ENCODE measurements at places on chromosomes 2 and 18.

DNA sequence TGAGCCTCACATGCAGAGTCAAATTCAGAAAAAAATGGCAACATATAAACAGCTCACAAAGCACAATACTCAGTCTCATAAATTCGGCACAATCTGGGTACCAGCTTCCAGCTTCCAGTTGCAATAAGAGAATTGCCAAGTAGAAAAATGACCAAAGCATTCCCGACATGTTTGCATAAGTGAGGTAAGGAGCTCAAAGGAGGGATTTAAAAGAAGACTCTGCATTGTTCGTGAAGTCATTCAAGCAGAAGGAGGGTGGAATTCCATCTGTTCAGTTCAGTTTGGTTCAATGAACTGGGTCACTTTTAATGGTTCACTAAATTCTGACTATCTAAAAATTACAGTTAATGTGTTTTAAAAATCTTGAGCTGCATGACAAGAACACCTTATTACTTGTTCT is 106.7 kb upstream of the KLHL14 start:
- no peak for DNase-seq

DNA sequence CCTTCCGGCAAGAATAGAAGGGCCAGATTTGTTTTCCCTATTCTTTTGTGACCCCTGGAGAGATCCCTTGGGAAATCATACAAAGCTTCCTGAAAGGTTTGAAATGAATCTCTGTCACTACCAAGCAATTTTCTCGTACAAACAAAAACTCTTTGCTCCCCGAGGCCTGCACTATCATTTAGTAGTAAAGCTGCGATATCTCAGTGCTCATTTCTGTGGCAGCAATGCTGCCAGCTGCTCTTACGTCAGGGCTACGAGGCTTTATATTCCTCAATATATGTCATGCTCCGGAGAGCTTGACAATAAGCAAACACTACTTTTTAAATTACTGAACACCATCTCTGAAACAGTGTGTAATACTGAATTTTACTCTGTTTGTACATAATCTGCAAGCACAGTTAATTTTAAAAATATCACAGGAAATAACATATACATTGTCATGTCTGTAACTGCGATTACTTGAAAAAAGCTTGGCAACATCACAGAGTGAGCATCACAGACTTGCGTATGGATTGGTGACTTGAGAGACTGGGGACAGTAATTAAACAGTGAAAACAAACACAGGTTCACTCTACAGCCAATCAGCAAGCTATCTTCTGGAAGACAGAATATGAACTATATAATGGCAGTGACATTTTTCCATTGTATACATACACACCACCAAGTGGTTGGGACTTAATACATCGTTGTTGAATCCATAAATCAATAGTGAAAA is 403.3 kb upstream of the NETO1 start:
- no peak for DNase-seq

DNA sequence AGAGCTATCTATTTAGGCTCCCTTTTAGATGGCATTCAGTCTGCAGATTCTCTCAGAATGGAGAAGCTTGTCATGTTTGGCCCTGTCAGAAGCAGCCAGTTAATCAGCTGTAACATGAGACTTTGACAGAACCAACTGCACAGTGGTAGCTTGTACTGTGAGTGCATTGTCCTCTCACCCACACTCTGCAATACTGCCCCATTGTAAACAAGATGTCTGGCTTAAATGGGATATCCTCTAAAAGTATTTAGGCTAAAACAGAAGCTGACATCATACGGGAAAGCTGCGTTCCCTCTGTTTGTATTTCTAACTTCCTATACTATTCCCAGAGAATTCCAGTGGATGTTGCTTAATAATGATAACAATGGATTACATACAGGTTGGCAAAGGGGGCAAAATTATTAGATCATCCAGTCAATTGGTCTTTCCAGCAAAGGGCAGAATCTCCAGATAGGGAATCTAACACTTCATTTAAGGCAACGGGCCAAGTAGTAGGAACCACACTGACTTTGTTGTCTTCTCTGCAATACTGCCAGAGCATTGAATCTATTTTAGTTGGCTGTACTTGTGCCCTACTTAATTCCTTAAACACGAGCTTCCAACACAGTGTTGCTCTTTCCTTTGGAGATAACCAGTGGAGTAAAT is 15.4 kb upstream of the STAT4 start:
- DNase-seq = peak; percentile 64

DNA sequence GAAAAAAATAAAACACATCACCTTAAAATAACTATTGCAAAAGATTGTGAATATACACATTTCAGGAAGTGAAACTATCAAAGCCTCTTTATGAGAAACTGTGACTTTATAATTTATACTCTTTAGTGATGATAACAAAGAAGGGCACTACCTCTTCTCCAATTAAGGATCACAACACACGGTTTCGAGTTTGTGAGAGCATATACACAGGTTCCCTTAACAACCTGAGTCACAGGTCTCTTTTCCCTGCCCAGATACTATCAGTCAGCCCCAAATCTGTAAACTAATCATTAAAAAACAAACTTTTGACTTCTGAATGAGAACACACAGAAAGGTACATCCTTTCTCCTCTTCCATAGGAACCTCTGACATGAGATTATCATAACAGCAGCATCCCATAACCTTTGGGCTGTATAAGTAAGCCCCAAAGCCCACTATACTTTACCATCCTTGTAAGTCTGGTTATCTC is 44.9 kb downstream of the PTPN2 start:
- no peak for DNase-seq

Data from NCI-H2029 (cell line).